ENCODE measurements at places on chromosomes 11 and 22.
A peak's percentile ranks its signal among the peaks of the same experiment; 100 is the strongest.

GRCh38 chr22:45475063-45475747 lies 27.5 kb upstream of the FBLN1 start:
- no peak for DNase-seq

- no peak for DNase-seq
These were observed 37.6 kb upstream of the CECR2 start for GRCh38 chr22:17331690-17332089.

DNA sequence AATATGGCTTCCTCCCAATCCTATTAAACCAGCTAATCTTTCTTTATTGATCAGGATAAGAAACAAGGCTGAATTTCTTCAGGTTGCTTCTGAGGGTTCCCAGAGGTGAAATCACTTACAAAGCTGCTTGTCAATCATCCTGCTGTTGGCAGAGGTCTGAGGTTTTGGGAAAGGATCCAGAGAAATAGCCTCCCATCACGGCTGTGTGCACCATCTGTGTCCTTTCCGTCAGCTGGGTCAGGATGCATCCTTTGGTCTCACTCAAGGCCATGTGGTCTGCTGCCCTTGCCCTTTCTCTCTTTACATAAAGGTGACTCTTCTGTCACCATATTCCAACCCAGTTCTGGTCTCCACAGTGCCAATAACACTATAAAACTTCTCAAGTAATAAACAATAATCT lies 113.4 kb upstream of the TEAD1 start:
- DNase-seq = no peak

GRCh38 chr11:129935723-129936122 lies 40.3 kb upstream of the NFRKB start:
- DNase-seq = no peak

DNA sequence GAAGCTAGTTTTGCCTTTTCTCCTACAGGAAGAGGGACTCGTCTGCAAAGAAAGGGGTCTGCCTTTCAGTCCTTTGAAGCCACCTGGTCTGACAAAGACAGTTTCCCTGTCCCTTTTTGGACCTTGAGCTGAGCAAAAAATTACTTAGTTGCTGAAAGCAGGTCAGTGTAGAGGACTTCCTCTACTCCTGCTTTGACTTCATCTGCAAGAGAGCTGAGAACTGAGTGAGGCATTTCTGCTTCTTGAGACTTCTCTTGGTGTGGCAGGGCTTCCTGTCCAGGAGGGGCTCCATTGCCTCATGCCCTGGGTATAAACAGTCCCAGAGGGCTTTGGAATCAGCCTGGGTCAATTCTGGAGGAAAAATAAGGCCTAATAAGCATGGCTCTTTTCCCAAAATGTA lies 73.1 kb downstream of the ZNRF3 start:
- DNase-seq = no peak

- no peak for DNase-seq
These were observed 11.5 kb downstream of the PARVG start for GRCh38 chr22:44192098-44192815.

GRCh38 chr11:61331651-61332050 lies 1.3 kb downstream of the DDB1 start:
- DNase-seq = no peak

GRCh38 chr22:45202333-45203149 lies 38.2 kb downstream of the KIAA0930 start:
- DNase-seq = no peak

DNA sequence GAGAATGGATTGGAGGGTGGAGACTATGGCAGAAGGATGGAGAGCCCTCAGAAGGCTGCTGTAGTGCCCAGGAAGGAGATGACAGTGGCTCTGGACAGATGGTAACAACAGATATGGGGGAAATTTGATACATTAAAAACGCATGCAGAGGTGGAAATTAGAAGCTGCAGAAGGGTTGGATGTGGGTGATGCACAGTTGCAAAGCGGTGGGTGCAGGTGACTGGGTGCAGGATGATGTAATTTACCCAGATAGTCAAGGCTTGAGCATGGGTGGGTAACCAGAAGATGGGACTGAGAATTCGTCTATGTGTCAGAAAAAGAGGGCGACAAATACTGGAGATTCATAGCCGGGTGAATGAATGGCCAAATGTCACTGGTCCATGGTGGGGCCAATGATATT lies 570.3 kb downstream of the MN1 start:
- DNase-seq = no peak

DNA sequence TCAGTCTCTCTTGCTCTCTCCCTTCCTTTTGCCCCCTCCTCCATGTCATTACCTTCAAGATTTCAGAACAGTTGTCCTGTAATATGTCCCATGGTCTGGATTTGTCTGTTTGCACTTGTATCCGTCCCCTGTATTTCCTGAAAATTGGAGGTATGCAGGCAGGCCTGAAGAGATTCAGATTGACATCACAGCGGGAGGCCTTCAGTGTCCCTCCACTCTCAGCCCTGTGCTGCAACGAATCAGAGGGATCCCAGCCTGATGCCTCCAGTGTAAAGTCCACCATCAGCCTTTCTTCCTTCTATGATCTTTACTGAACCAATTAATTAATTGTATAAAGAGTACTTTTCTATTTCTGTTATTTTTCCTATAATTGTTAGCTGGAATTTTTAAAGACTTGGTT lies 57.3 kb downstream of the ELMOD1 start:
- DNase-seq = no peak

- no peak for DNase-seq
These were observed 203.4 kb downstream of the FAM76B start for GRCh38 chr11:95586155-95586554.

GRCh38 chr11:13009921-13010748 lies 1.0 kb downstream of the RASSF10 start:
- no peak for DNase-seq

DNA sequence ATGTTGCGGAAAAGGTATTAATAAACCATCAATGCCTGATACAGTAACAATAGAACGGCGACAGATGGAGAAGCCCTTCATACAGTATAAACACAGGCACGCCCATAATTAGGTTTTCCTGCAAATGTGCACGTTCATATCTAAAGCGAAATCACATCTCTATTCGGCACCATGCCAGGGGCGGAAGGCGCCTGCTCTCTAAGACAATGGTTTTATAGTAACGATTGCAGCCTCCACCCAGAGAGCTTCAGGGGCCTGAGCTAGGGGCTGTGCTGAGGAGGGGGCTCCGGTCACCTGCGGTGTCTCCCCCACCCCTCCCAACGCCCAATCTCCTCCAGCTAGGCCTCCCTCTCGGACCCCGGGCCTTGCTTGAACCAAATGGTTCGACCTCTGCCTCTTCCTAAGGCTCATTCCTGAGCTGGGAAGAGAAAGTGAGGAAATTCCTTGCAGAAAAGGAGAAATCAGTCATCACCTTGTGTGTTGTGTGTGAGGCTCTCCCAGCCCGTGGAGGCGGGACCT lies 9.6 kb downstream of the KRTAP5-5 start:
- no peak for DNase-seq

DNA sequence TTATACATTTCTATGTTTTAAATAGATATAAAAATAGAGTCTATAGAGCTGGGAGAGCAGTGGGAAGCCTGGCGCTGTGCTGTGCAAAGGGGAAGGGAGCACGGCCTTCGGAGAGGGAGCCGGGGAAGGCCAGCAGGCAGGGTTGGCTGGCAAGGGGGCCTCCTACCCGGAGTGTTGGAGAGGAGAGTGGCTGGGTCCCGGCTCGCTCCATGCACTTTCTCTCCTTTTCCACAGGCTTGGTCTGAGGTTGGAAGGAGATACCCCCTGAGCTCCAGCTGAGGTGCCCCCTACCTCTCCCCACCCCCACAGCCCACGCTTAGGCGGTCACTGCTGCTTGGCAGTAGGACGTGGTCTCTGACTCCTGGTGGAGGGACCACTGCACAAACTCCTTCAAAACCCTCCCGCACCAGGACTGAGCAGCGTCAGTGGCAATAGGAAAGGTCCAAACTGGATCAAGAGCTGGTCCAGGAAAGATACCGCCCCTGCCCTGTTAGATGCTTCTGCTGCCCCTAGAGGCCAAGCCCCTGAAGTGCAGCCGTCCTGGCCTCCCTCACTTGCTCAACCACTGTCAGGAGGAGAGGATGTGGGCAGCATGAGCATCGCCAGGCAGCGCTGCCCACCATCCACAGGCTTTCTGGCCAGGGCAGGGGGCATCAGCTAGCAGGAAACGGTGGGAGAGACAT lies 52.9 kb downstream of the SYT13 start:
- peak; percentile 10 for DNase-seq

- DNase-seq = no peak
These were observed 37.0 kb upstream of the PRDM11 start for GRCh38 chr11:45109400-45109799.

GRCh38 chr11:131938351-131938751 lies 567.9 kb downstream of the NTM start:
- no peak for DNase-seq

DNA sequence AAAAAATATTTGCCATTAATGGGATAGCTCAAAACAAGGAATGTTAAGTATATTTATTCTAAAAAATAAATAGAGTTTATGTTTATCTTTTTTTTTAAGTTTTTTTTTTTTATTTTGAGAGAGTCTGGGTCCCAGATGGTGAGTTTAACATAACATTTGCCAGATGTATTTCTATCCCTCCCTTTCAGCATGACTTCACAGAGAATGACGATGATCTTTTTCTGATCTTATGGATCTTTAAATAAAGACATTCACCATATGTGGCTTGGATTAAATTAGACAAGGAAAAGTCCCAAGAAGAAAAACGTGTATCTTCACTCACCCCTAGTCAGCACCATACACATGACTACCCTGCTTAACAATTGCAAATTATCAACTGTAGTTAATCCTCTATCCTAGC lies 839.8 kb upstream of the CNTN5 start:
- DNase-seq = no peak

DNA sequence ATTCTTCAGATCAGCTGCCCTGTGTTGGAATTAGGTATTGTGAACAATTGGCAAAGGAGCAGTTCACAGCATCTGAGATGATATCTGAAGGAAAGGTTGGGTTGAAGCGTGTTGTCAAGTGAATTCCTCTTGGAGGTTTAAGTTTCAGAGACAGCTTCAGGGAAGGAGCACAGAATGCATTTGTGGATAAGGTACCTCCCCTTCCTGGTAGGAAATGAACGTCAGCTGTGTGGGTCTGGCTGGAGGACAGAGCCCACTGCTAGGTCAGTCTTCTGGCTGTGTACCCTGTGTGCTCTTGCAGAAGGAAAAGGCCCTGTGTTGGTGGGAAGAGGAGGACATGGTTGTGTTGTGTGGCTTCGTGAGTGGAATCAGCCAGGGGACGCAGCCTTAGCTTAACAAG lies 88.1 kb upstream of the GAL start:
- DNase-seq = no peak
